ENCODE measurements at places on chromosomes 12 and 14.

DNA sequence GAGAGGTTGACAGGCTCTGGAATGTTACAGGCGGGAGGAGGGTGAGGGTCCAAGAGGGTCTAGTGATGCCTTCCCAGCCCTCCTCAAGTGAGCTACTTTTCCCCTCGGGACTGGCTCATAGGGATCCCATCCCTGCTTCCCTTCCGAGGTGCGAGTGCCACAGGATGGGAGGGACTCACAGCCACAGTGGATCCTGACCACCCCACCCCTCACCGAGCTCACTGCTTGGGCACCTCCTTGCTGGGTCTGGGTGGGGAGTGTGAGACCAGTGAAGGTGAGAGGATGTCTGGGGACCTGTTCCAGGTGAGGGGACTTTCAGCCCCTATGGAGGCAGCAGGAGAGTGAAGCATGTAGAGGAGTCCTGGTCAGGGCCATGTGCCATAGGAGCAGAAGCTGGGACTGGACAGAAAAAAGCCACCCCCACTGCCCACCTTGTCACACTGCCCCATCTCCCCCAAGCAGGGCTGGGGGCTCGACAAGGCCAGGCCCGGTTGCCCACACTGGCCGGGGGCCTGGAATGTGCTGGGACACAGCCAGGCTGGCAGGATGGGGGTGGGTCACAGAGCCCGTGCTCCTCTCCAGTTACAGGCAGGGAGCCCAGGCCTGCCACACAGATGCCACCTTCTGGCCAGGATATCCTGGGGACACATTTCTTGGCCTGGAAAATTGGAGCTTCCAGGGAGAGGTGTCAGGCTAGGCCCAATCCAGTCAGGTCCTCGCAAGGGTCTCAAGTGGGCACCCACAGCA lies 1.7 kb upstream of the TNS2 start:
- DNase-seq: peak; percentile 65

DNA sequence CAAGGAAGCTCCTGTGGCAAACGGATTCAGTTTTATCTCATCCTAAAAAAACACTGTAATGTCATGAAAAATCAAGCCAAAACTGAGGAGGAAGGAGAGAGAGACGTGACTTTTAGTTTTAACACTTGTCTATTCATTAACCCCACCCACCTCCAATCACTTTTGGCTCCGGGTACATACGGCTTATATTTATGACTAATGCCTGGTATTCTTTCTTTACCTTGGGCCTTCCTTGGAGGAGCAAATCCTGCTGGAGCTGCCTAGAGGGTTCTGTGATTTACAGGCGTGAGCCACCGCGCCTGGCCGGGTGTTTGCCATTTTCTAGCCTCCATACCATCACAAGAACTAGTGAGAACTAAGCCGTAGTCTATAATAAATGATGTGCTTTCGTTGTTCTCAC lies 60.8 kb upstream of the RTRAF start:
- no peak for DNase-seq

DNA sequence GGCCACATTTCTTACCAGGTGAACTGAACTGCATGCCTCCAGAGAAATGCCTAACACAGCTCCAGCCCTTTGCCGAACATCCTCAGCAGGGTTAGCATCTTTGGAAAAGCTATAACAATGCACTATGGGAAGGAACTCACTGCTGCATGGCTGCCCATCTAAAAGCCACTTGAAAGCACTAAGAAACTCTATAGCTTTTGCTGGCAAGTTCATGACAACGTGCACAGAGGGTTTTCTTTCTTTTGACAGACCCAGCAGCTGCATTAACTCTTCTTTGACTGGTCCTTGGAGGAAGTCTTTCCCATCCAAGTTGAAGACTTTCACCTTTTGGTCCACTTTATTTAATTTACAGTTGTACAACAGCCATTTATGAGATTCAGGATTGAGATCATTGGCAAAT lies 5.3 kb downstream of the TRMT5 start:
- DNase-seq: no peak

DNA sequence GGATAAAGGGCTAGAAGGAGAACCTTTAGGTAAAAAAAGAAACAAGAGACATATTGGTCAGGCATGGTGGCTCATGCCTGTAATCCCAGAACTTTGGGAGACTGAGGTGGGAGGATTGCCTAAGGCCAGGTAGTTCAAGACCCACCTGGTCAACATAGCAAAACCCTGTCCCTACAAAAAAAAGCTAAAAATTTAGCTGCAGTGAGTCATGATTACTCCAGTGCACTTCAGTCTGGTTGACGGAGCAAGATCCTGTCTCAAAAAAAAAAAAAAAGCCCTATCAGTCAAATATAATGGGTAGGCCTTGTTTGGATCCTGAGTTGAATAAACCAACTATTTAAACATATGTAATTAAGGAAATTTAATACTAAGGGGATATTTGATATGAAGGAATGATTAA lies 54.2 kb downstream of the PPP1R36 start:
- DNase-seq: no peak

DNA sequence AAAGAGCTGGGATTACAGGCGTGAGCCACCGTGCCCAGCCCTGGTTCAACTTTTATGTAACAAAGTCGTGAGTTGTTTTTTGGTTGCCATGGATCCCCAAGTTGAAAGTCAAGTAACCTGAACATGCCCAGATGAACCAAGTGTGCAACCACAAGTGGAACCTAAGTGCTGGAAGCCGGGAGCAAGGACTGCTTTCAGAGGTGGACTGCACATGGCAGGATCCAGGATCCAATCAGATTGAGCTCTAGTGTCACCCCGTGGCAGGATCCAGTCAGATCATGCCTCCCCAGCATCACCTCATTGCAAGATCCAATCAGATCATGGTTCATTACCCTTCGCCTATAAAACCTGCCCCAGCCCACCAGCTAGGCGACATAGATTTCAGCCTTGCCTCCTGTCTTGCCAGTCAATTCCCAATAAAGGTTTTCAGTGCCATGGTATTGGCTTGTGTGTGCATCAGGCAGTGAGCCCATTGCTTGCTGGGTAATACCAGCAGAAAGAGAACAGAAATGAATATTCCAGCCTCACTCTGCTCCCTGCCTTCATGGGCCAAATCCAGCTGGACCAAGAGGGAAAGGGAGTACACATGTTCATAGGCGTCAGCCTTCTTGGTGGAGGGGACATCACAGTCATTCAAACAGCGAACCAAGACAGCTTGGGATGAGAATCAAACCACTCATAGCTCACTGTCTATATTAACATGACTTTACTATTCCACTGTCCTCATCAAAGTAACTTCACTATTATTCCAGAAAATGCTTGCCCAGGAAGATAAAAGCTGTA lies 43.6 kb upstream of the VASH1 start:
- DNase-seq: no peak

DNA sequence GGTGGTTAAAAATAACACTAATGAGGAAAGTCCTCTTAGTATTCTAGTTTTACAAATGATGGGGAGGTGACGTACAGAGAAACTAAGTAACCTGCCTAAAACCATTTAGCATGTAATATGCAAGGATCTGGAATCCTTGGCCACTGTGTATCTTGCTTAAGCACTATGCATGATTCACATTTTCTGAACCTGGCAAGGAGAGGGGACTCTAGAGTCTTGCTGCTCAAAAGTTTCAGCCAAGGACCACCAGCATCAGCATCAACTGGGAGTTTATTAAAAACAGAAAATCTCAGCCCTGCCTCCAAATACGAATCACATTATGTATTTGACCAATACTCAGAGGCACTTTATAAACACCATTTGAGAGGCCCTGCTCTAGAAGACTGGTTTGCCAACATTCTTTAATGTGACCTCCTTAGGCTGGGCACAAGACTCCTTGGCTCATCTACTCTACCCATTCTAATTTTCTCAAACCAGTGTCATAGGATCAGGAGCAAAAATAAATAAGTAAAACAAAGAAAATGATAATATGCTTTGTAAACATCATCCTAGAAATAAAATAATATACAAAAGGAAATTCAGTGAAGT lies 52.9 kb downstream of the ABCC9 start:
- no peak for DNase-seq

DNA sequence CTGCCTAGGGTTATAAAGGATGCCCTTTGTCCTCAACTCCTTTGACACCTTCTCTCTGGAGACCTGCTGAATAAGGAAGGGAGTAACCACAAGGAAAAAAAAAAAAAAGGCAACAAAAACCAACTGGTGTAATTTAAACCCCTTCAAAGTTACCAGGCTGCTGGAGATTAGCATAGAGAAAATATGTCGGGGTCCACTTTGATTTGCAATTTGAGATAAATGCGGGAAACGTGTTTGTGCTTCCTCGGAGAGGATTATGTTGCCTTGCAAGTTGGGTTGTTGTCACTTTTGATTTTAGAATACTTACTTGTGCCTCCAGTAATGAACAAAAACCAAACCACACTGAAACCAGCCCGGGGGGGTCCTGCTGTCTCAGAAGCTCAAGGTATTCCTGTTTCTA lies 200.2 kb upstream of the MYL2 start:
- DNase-seq: no peak

DNA sequence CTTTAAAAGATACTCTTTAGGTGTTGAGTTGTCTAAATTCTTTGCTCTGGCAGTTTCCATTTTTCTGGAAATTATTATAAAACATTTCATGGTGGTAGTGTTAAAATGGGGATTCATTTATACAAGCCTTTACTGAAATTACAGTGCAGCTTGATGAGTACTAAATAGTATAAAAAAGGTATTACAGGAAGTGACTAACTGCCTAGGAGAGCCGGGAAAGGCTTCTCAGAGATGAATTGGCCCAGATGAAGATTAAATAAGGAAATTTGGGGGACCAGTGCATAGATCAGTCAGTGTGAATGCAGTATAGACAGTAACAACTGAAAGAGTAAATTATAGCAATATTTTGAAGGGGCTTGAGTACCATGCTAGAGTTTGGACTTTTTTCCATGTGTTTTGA lies 7.5 kb downstream of the PSMA6 start:
- no peak for DNase-seq

DNA sequence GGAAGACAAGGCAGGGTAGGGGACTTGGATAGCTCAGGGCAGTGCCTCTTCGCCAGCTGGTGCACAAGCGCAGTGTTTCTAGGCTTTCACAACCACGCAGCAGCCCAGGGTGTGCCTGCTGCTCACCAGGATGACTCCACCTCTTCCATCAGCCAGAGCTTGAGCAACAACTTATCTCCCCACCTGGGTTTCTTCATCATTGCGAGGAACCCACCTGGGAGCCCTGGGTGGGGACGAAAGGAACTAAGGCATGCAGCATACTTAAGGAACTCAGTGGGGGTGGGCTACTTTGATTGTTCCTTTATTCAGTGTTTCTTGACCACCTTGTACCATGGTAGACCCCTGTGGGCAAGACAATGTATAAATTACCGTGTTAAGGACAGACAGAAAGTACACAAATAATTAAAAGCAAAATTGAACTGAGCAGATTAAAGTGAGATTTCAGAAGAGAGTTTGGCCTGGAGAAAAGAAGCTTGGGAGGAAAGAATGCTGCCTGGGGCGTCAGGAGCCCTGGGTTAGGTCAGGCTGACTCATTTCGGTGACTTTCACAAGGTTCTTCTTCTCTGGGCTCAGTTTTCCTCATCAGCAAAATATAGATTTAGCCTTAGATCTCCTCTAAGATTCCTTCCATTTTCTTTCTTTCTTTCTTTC lies 22.9 kb downstream of the KRT18 start:
- no peak for DNase-seq

DNA sequence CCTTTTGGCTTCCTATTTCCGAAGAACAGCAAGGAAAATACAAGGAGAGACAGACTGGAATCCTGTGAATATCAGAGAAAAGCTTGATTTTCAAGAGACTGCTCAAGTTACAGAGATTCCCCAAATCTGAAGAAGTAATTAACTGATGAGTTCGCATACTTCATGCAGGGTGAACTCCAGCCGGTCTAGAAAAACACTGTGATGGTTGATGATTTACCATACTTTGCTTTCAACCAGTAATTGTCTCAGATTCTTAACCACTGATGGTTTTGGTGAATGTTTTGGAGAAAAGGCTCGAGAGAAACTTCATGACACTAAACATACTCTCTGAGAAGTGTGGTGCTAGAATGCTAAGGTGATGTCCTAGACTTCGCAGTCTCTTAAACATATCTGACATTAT lies 4.4 kb upstream of the PLXNC1 start:
- DNase-seq: no peak

DNA sequence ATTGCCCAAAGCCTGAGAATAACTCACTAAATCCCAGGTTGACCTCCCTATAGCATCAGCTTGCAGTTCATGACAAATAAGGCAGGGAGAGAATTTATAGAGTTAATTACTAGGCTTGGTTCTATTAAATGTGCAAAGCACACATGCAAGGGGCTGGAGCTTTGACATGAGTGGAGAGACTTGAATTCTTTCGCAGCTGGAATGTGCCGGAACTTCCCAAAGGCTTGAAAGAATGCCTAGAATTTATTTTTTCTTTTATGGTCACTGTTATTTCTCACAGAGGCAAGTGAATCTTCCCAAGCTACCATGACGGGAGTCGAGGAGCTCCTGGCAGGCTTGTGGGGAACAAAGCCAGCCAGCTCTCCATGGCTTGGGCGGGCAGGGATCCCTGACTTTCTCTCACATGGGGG lies 95.5 kb upstream of the USP44 start:
- DNase-seq: no peak

GRCh38 chr12:60216226-60216625 lies 620.4 kb downstream of the SLC16A7 start:
- no peak for DNase-seq

DNA sequence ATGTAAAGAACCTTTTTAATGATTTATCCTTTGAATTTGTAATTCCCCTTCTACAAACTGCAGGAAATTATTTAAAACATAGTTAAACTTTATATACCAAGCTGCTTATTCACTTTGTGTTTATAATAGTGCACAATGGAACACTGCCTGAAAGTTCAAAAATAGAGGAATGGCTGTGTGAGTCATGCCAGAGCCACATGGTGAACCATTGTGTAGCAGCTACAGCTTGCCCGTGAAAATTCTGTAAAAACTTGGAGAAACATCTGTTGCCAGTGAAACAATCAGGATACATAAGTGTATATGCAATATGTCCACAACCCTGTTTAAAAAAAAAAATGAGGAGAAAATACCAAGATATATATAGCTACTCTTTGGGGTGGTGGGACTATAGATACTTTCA lies 59.5 kb downstream of the VEZT start:
- no peak for DNase-seq

GRCh38 chr14:54577977-54578376 lies 11.0 kb downstream of the SAMD4A start:
- no peak for DNase-seq

DNA sequence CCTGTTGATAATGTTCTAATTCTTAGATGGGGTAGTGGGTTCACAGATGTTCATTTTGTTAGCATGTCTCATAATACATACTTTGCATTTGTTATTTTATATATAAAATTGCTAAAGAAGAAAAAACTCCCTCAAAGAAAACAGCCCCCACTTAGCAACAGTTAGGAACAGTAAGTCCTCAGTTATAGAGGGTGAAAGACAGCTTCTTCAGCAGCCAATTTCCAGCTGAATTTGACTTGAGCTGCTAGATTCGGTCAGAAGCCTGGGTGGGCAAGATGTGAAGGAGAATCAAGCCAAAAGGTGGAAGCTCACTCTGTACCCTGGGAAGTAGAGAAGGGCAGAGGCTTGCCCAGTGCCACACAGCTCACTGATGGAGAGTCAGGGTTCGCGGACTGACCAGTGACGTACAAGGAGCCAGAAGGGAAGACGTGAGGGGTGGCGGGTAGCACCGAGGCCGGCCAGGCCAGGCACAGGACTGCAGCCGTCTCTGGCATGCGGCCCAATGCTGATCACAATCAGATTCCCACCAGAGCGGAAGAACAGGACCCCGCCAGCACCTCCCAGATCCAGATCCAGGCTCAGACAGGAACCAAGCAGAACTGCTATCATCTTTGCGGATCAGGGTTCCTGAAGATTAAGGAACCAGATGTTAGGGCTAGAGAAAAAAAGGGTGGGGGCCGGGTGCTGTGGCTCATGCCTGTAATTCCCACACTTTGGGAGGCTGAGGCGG lies 30.4 kb upstream of the VWF start:
- no peak for DNase-seq

- no peak for DNase-seq
Measured at GRCh38 chr12:6026998-6027397, 81.9 kb upstream of the ANO2 start.

Data from retina (tissue), 1 donor.